ENCODE measurements at places on chromosomes 6 and 20.

DNA sequence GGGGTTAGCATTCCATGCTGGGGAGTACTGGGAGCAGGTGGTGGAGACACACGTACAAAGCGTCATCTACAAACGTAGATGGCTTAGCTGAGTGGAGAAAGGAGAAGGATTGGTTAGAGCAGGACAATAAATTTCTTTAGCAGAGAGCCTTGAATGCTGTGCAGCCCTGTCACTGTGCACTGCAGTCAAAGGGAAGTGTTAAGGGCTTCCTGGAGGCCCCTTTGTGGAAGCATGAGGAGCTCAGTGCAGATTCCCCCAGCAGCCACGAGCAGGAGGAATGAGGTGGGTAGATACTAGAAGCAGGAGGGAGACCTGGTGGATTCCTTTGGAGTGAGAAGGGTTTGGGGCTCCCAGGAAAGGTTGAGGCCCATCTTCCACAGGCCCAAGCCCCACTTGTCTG lies 6.1 kb upstream of the TREML4 start:
- no peak for DNase-seq

DNA sequence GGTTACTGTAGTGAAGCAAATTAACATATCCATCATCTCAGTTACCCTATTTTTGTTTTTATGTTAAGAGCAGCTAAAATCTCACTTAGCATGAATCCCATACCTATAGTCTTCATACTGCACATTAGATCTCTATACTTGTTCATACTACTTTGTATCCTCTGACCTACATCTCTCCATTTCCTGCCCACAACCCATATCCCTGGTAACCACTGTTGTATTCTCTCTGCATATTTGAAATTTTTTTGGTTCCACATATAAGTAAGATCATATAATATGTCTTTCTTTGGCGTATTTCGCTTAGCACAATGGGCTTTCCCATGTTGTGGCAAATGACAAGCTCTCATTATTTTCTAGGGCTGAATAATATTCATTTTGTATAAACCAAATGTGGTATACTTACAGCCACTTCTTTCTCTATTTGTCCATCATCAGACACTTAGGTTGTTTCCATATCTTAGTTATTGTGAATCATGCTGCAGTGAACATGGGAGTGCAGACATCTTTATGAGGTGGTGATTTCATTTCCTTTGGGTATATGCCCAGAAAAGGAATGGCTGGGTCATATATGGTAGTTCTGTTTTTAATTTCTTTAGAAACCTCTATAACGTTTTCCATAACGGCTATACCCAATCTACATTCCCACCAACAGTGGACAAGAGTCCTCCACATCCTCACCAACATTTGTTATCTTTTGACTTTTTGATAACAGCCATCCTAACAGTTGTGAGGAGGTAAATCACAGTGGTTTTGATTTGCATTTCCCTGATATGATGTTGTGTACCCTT lies 39.8 kb downstream of the BACH2 start:
- DNase-seq = no peak

GRCh38 chr20:19456595-19457395 lies 244.4 kb downstream of the SLC24A3 start:
- DNase-seq = no peak

DNA sequence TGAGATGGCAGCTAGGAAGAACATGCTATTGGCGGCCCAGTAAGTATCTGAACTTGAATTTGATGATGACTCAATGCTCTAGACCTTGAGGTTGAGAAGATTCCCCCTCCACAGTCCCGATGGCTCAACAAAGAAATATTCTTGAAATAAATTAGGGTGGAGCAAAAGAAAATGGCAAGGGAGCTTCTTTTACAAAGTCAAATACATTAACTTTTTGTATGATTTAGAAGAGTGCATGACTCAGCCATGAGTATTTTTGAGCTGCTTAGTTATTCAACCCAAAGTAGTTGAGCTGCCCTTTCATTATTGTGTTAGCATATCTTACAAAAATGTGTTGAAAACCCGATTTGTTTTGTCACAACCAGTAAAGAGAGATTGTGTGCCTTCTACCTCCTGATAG lies 7.6 kb downstream of the TFAP2C start:
- DNase-seq = no peak
